ENCODE measurements at places on chromosomes 4 and X.

- no peak for DNase-seq
These were observed 1547.4 kb upstream of the TENM3 start for GRCh38 chr4:180695851-180696250.

GRCh38 chrX:154409222-154409871 lies at the start of gene DNASE1L1:
Gene DNASE1L1 (minus strand): TSS chrX:154409254. CDS start chrX:154405568, 3,686 bp downstream.
- no peak for DNase-seq

DNA sequence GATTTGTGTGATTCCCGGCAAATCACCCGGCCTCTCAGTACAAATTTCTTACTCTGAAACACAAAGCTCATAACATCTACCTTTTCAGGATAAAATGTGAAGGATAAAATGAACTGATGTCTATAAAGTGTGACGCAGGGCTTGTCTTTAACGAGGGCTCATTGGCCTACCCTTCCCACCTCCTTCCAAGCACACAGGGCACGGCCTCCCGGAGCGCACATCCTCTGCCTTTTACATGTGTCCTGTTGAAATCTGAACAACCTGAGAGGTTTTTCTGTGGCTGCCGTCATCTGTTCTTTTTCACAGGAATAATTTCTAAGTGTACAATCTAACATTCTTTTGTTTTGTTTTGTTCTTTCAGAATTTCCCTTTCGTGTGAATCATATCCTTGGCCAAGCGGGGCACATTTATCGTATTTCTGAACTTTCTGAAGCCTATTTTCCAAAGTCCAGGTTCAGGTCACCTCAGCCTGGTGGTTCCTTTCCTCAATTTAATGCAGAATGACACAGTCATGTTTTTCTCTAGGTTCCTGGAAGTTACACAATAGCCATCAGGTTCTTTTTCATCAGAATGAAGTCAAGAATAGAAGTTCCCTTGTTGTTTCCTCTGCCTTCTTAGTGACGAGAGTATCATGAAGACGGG lies 53.1 kb upstream of the SPRY1 start:
- no peak for DNase-seq

DNA sequence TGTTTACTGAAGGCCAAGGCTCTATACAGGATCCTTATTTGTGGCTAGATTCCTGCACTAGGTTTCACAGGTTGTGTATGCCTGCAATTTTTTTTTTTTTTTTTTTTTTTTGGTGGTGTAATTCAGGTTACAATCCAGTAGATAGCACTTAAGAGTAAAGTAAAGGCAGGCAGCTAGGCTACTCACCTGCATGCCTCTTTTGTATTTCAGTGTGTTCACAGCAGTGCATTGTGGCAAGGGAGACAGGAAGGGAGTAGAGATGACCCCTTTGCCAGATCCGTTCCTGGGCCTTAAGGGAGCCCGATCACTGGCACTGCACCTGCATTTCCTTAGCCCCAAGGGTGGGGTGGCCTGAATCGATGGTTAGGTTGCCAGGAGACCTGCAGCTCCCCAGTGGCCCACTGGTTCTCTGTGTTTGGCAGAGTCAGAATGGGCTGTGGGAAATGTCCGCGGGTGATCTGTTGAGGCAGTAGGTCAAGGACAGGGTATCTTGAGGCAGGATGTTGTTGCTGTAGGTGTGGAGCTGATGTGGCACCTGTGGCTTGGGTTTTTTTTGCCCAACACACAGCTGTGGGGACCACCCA lies 374.9 kb upstream of the AADAT start:
- DNase-seq = no peak

GRCh38 chr4:153763404-153763803 lies 3.6 kb upstream of the RNF175 start:
- DNase-seq = no peak

GRCh38 chr4:93700571-93700970 lies 128.0 kb upstream of the ATOH1 start:
- DNase-seq = no peak

DNA sequence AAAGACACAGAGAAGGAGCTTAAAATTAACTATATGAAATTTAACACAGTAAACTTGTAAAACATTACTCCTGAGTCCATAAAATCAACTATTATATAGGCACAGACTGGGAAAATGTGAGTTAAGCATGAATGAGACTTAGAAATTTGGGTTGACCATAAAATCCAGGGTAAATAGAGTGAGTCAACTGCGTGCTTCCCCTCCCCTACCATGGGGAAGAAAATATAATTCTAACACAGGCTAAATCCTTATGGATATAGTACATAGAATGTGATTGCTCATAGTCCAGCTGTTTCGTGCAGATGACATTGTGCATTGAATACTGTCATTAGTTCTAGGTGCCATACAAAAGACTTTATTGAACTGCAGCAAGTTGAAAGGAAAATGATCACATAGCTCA lies 42.2 kb downstream of the KLHL5 start:
- DNase-seq = no peak

DNA sequence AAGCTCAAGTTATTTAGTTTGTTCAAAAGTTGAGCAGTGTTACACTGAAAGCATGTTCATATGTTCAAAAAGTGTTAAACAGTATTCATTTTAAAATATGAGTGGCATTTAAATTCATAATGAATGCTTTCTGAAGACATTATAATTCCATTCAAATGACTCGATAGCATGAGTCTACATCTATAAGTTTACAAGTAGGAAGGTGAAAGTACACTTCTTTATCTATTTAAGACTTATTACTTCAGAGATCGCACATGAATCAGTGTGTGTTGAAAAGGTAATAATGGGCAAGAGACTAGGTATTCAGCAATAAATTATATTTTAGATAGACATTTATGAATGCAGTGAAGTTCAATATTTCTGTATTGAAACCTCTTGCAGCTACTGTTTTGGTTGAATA lies 456.1 kb downstream of the GRXCR1 start:
- no peak for DNase-seq

DNA sequence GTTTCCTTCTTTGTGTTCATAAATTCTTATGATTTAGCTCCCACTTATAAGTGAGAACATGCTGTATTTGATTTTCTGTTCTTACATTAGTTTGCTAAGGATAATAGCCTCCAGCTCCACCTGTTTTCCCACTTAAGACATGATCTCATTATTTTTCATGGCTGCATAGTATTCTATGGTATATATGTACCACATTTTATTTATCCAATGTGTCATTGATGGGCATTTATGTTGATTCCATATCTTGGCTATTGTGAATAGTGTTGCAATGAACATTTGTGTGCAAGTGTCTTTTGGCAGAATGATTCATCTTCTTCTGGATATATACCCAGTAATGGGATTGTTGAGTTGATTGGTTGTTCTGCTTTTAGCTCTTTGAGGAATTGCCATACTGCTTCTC lies 1234.8 kb downstream of the ADGRL3 start:
- no peak for DNase-seq

- DNase-seq = no peak
These were observed 75.4 kb upstream of the PACRGL start for GRCh38 chr4:20624793-20625374.

All from stimulated activated CD8-positive, alpha-beta memory T cell treated with anti-CD3 and anti-CD28 coated beads, Interleukin-15, amount 100 ng/mL, for 24 hours (primary cell).